G401 (cell line): ENCODE measurements at places on chromosomes 5 and 9. TPM values are rescaled to one million over a fixed set of nuclear protein-coding genes. Genes with fewer than 3 reads are reported as not detected.
A peak's percentile ranks its signal among the peaks of the same experiment; 100 is the strongest.

DNA sequence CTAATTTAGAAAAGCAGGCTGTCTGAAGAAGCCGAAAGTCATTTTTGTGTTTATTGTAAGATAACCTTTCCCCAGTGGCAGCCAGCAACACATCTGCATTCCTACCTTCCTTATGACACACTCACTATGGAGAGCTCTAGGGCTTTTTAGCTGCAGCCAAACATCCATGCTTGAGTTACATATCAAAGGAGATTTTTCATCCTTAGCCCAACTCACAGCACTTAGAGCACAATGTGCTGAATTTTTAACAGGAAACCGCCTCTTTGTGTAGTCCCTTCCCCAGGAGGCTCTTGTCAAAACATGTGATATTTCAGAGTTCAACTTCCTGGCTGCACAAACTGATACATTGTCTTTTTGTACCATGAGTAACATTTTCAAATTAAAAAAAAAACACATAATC lies 379.2 kb downstream of the CTNND2 start:
- no peak for DNase-seq

GRCh38 chr5:36277521-36278176 lies 24.1 kb downstream of the RANBP3L start:
- DNase-seq, result no peak

DNA sequence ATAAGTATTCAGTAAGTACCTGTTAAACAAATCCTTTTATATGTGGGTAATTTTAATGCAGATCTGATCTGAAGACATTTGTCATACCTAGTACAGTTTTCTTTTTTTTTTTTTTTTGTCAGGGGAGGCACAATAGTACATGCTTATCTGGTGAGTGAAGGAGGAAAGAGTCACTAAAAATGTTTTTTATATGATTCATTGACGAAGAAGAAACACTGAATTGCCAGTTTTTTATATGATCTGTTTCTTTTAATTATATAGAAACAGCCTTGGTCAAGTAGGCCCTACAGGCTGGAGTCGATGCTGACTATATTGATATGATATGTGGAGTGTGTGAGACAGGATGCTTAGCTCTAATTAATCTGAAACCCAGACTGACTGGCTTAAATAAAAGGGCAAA lies 315.2 kb downstream of the PSAT1 start:
- no peak for DNase-seq

GRCh38 chr9:135887021-135887507 lies 20.3 kb downstream of the CAMSAP1 start:
- peak; percentile 80 for DNase-seq

- no peak for DNase-seq
Measured at GRCh38 chr5:122781465-122781864, 6.6 kb downstream of the SNX2 start.

DNA sequence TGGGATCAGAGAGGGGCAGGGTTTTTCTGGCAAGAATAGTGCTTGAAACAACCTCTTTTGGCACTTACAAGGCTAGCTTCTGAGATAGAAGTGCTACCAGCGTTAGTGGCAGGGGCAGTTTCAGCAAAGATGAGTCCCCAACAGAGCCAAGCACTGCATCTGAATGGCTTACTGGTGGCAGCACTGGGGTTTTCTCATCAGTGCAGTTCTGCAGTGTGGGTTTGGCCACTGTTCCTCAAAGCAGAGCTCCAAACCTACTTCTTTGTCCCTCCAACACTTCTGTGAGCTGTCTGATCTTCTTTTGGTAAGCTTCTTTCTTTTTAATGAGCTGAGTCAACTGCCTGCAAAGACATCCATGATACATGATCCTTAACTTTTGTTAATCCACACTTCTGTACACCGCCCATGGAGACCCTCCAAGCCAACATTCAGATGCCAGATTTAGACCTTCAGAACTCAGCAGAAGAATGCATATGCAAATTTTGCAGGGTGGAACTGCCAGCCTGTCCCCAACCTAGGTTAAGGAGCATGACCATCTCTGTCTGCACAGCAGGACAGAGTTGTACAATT lies 29.9 kb upstream of the FSTL4 start:
- DNase-seq, result no peak

DNA sequence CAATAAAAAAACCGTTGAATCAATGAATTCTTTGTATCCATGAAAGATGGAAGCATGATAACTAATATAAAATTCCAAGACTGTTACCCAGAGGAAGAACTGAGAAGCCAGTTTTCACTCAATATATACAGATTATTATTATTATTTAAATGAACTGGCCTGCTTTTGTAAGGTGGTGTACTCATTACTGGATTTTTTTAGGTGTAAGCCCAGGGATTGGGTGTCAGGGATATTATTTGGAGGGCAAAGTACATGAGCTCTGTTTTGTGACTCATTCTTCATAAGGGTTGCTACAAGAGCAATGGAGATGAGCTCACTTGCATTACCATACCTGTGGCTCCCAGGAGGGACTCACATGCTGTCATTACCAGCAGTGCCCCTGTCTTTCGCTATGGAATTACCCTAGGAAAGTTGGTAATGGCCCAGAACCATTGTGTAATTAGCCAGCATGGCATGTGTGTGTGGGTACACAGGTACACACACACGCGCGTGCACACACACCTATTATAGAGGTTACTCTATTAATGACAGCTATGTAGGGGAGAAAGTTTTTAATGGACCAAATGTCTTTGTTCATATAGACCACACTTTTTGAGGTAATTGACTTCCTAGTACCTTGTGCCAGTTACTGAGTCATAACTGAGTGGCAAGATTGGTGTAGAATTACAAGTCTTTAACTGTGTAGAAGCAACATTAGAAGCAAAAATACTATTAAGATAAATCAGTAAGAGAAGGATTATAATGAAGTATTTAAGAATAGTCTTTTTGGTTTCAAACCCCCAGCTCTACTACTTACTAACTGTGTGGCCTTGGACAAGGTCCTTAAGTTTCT lies 143.4 kb downstream of the GDNF start:
- DNase-seq, result no peak

DNA sequence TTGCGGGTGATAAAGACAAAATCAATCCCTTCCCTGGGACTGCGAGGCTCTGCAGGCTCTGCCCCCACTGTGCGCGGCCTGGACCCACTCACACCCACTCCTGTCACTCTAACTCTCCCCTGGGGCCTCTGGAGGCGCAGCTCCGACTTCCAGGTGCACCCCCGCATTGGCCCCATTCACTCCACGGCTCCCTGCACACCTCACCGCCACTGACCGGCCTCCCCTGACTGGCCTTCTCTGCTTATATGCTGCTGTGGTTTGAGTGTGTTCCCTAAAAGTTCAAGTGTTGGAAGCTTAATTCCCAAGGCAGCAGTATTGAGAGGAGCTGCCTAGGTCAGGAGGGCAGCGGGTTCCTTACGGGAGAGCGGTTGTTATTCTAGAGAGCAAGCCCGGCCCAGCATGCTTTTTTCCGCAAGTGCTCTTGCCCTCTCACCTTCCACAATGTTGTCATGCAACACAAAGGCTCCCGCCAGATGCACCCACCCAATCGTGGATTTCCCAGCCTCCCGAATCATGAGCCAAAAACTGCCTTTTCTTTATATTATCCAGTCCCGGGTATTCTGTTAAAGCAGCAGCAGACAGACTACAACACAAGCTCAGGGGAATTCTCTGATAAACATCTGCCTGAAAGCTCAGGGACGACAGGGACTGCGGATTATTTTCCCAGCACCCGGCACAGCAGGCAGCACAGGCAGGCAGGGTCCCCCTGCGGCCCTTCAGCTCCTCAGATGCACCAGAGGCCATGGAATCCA lies 73.5 kb upstream of the LRRTM2 start:
- DNase-seq, result no peak

- DNase-seq, result no peak
Measured at GRCh38 chr5:32601623-32602295, 16.4 kb downstream of the SUB1 start.

DNA sequence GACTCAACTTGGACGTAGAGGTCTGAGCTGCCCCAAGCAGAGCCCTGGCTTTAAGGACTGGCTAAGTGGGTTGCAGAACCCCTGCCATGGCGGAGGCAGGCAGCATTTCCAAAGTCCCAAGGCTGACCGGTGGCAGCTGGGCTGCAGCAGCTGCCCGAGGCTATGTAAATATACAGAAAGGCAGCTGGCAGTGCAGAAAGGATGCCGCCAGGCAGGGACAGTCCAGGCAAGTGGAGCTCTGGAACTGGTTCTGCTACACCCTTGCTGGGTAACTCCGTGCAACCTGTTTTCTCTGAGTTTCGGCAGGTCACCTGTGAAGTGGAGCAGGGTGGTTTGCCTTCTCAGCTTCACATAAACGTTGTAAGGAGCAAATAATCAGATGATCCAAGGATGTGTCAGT lies 46.0 kb downstream of the SHB start:
- no peak for DNase-seq

GRCh38 chr9:4020038-4020754 lies 279.7 kb downstream of the GLIS3 start:
- DNase-seq, result no peak

- peak; percentile 94 for DNase-seq
Measured at GRCh38 chr5:168585119-168585856, 6.1 kb upstream of the PANK3 start.

Gene KIF24
- total RNA-seq, result 5.2 and 6.2 TPM in 2 replicates

Gene AFF4
- 19.5 and 21.3 TPM in 2 replicates for total RNA-seq

Gene PRKAA1
- total RNA-seq, result 33.1 and 74.8 TPM in 2 replicates

Gene TMEM174
- not detected in 2 replicates for total RNA-seq

Gene RUFY1
- 53.0 and 65.4 TPM in 2 replicates for total RNA-seq

Gene PLEKHG4B
- 4.5 and 10.1 TPM in 2 replicates for total RNA-seq
